GM12878 (cell line): ENCODE measurements at places on chromosomes 6 and 20.

- DNase-seq: no peak
Observed at GRCh38 chr6:109186012-109186411, 90.7 kb downstream of the CEP57L1 start.

GRCh38 chr6:52362443-52363227, 684 bp downstream of the PAQR8 start:
- no peak for DNase-seq

- no peak for DNase-seq
Observed at GRCh38 chr6:167825332-167826229, 1.1 kb upstream of the AFDN start.

DNA sequence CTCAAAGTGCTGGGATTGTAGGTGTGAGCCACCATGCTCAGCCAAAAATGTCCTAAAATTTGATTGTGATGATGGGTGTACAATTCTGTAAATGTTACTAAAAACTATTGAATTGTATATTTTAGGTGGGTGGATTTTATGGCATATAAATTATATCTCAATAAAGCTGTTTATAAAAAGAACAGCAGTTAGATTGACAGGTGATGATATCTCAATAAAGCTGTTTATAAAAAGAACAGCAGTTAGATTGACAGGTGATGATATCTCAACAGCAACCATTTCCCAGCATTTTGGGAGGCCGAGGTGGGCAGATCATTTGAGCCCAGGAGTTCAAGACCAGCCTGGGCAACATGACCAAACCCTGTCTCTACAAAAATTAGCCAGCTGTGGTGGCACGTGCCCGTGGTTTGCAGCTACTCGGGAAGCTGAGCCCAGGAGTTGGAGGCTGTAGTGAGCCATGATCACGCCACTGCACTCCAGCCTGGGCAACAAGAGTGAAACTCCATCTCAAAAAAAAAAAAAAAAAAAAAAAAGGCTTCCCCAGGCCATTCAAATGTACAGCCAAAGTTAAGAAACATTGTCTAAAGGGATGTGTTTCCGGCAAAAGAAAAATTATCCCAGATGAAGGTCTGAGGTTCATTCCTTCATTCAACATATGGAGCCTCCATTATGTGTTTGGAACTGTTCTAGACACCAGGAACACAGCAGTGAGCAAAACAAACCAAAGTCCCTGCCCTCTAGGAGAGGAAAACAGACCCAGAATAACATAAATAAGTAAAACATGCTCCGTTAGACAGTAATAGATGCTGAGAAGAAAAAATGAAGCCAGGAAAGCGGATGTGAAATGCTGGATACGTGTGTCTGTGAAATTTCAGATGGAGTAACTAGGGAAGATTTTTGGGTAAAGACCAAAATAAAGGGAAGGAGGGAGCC, 1.6 kb upstream of the RBCK1 start:
- no peak for DNase-seq

- no peak for DNase-seq
Observed at GRCh38 chr6:35397806-35398418, 54.2 kb upstream of the FANCE start.

DNA sequence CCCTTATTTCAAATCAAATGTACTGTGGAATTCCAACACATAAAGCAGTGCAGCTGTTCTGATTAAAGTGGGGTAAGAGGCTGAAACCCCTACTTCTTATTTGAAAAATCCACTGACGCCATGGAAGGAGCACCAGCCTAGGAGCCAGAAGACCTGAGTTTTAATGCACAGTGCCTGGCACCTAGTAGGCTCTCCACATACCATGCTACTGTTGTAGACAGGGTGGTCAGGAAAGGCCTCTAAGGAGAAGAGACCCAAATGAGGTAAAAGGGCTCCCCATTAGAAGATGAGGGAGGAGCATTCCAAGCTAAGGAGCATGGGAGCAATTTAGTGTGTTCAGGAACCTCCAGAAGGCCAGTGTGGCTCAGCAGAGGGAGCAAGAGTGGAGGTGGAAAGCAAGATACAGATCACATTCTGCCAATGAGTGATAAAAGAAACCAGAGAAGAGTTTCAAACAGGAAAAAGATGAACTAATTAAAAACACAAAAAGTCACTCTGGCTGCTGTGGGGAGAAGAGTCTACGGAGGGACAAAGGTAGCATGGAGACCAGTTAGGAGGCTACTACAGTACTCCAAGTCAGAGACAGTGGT, 11.8 kb upstream of the ZNF76 start:
- peak; percentile 31 for DNase-seq

DNA sequence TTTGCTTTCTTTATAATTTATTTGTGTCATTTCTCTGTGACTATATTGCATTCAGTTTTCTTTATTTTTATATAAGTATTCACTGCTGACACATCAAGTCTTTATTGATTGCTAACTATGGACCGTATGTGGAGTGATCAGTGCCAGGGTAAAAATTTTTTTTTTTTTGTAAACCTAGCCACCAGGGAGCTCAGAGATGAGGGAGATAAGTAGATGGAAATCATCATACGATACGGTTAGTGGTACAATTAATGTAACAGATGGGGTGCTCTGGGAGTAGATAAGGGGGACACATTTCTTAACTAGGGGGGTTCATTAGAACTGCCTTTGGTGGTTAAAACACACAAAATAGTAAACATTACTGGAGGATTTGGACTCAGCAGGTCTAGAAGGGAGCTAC, 68.3 kb downstream of the AFDN start:
- DNase-seq: no peak

- no peak for DNase-seq
Observed at GRCh38 chr6:22468256-22468965, 101.0 kb upstream of the HDGFL1 start.

DNA sequence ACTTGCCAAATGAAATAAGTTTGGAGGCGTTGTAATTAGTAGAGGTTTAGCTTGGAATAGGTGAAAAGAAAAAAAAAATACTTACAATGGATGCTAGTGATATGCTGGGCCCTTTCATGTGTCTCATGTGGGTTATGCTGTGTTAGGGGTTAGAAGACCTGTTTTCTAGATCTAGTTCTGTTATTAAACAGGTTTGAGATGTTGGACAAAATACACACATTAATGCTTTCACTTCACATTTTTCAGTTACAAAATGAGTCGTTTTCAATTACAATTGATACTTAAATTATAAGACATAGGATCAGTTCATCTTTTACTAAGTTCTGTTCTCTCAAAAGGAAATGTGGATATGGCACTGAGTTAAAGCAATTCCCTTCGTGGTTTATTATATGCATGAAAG, 509.8 kb downstream of the EPM2A start:
- DNase-seq: no peak

DNA sequence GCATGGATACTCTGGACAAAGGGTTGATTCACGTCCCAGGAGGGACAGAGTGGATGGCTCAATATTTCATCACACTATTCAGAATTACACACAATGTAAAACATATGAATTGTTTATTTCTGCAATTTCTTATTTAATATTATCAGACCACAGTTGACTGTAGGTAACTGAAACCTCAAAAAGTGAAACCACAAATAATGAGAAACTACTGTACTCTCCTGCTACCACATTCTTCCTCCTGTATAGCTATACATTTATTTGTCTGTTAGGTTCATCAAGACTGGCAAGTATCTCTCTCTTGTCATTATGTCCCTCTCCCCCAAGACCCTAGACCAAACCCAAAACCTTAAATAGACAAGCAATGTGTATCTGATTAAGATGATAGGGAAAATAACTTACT, 60.0 kb downstream of the SYCP2 start:
- no peak for DNase-seq

DNA sequence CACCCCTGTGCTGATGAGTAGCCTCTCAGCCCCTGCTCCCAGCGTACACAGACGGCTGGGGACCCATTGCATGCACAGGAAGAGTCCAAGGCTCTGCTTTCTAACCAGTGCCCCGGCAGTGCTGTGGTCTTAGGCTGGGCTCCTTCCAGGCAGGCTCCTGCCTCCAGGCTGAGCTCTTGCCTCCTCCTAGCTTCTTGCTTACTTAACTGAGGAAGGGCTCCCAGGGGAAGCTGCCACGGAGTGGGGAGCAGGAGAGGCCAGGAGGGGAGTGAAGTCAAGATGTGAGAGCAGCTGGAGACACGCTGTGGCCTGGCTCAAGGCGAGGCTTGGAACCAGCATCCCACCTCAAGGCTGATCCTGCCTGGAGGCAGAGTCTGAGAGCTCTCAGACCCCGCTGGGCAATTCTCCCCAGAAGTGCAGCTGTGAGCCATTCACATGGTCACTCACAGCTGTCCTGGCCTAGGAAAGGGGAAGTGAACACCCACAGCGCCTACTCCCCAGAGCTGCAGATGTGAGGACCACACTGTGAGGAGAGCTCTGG, 141.0 kb downstream of the TBXT start:
- DNase-seq: no peak

DNA sequence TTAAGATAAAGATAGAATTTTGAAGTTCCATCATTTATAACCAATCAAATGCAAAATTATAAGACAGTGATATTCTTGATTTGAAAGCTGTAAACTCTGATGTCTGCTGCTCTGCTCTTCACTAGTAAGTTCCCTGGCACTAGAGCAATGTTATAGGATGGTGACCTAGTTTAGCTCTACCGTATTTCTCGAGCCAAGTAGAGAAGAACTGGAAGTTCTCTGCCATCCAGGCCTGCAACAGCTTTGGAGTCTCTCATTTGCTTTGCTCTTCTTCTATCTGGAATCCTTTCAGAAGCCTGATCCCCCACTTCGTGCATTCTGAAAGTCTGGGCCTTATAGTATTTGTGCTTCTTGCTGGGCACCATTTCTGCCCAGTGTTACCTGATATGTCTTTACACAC, 100.3 kb downstream of the PLCB1 start:
- DNase-seq: no peak

DNA sequence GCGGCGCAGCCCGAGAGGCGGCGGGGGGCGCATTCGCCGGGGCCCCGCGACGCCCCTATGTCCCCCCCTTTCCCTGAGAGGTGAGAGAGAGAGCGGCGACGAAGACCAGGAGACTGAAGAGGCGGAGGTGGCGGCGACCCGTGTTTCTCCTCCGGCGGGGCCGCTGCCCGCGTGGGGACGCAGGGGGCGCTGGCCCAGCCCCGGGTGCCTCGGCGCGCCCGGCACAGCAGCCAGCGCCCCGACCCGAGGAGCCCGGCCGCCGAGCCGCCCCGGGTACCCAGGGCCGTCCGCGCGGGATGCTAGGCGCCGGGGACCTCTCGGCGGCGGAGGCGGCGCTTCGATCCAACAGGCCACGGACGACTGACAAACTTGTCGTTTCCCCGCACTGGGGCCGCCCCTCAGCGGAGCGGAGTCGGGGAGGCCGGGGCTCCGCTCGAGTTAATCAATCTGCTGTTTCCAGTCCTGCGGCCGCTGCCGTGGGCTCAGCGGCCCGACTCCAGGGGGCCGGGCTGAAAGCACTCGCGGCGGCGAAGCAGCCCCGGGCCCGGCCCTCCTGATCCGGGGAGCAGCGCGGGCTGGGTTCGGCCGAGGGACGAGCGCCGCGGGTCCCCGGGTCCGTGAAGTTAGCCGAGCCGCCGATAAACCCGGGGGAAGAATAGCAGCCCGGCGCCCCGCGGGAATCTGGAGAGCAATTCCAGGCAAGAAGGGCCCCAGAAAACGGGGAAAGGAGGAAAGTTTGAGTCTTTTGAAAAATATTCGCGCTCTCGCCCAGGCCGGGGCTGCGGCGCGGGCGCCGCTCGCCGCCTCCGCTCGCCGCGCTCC, 631 bp downstream of the MDGA1 start:
- DNase-seq: no peak

DNA sequence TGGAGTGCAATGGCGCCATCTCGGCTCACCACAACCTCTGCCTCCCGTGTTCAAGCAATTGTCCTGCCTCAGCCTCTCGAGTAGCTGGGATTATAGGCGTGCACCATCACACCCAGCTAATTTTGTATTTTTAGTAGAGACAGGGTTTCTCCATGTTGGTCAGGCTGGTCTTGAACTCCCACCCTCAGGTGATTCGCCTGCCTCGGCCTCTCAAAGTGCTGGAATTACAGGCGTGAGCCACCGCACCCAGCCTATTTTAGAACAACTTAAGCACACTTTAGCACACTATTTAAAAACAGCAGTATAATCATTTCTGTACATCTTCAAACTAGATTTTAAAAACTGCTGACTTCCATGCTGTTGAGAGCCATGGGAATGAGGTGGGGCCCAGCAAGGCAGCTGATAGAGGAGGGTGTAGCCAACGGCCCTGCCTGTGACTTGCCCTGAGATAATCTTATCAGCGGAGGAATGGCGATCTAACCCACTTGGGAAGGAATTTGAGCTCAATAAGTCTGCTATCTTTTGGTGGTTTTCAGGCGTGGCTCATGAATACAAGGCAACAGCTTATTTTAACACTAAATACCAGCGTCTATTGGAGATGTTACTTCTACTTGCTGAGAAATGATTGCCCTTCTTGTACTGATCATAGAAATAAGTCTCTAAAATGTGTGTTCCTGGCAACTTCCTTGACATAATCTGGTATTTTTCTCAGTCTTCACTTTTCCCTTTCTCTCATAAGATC, 12.1 kb downstream of the ZDHHC14 start:
- DNase-seq: no peak

DNA sequence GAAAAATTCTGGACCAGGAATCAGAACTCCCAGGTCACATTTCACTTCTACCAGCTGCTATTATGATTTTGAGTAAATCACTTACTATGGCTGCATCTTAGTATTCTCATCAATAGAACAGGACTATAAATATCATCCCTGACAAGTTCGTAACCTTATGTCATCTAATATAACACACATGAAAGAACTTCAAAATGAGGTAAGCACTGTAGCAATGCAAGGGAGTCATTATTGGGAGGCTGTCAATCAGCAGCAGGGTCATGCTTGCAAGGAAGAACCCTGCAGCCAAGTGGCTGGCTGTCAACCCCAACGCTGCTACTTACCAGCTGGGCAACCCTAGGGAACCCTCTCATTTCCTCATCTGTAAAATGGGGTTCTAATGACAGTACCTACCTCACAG, 123.3 kb upstream of the B3GAT2 start:
- DNase-seq: no peak

GRCh38 chr6:2385471-2385983, 140.1 kb upstream of the GMDS start:
- no peak for DNase-seq

GRCh38 chr6:158706369-158706982, 56.6 kb downstream of the SYTL3 start:
- DNase-seq: no peak

DNA sequence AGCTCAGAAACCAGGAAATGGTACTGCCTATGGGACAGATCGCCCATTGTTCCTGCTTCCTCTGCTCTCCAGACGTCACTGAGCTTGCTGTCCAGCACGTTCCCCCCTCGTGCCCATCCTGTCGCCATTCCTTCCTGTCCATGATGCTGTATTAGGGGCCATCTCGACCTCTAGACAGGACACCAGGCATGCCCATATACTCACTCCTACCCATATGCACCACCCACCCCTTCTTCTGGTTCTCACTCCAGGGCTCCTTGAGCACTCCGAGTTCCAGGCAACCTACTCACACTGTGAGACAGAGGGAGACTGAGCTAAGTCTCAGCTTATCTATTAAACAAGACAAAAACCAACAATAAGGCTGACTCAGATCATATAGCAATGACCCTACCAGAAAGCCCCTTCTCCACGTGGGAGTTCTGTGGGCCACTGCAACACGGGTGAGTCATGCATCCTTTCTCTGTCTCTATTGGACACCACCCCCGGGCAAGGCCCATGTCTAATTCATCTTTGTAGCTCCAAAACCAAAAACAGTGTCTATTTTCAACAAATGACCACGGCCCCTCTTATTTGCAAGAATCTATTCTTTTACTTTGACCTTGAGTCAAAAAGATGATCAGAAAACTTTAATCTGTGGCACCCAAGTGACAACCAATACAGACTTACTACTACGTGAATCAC, 65.7 kb downstream of the PSMG4 start:
- peak; percentile 48 for DNase-seq
